ENCODE measurements at places on chromosomes 7 and 10.

GRCh38 chr7:2860627-2861133 lies 16.6 kb upstream of the GNA12 start:
- DNase-seq, result no peak

- no peak for DNase-seq
Observed at GRCh38 chr7:42254217-42254616, 17.2 kb upstream of the GLI3 start.

DNA sequence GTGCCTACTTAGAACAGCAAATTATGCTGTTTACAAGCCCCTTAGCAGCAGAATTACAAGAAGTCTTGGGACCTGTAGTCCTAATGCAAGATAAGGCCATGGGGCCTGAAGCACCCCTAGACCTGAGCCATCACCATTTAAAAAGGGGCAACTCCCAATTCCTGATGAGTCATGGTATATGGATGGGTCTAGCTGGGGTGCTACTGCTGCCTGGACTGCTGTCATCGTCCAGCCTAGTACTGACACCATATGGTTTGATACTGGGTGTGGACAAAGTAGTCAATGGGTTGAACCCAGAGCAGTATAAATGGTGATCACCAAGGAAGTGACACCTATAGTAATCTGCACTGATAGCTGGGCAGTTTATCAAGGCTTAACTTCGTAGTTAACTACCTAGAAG lies 450.0 kb downstream of the IPMK start:
- DNase-seq, result no peak

DNA sequence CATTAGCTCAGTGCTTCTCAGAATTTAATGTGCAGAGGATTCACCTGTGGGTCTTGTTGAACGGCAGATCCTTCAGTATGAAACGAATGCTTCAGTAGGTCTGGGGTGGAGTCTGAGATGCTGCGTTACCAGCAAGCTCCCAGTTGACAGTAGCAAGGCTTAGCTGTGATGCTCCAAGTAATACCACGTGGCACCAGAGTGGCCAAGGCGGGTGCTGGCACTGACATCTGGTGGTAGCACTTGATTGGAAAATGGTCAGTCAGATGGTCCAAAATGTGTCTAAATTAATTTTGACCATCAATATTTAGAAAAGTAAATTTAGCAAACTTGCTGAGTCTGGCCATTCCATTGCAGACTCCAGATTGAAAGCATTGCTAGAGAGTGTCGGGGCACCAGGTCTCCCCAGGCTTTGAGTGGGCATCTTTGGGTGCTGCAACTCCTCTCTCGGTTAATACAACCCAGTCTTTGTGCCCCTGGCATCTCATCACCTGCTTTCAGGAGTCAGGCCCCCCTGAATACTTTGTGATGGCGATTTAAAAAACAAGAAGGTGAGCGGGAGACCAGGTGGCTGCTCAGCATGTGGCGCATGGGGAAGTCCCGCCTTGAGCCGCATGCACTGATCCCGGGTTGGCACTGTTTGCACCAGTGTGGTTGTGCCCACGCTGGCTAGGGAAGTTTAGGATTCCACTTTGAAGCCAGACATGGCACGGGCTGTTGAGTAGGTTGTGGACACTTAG lies 130.1 kb downstream of the NT5C2 start:
- DNase-seq, result no peak

- DNase-seq, result no peak
Observed at GRCh38 chr10:11057994-11058393, 40.3 kb downstream of the CELF2 start.

- DNase-seq, result no peak
Observed at GRCh38 chr10:2980116-2980515, 87.2 kb upstream of the PFKP start.

GRCh38 chr7:157516911-157517781 lies 180.3 kb downstream of the DNAJB6 start:
- no peak for DNase-seq

- no peak for DNase-seq
Observed at GRCh38 chr10:90988802-90989201, 67.9 kb upstream of the ANKRD1 start.

DNA sequence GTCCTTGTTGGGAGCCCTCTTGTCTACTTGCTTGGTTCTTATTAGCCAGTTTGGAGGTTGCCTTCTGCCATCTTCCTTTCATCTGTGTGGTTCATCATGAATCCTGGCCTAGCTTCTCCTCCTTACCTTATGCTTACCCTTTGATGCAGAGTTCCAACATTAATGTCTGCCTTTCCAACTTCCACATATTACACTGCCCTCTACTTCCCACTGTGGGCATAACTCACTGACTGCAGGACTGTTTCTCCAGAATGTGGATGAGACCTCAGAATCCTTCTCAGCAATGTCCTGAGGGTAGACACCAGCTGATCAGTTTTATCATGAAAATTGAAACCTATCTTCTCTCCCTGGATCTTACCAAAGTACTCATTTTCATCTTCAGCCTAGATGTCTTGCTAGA lies 491.0 kb downstream of the LRMDA start:
- DNase-seq, result no peak

- DNase-seq, result no peak
Observed at GRCh38 chr7:42189535-42189934, 47.5 kb downstream of the GLI3 start.

GRCh38 chr7:32221736-32222135 lies 151.5 kb upstream of the PDE1C start:
- no peak for DNase-seq

- no peak for DNase-seq
Observed at GRCh38 chr7:155356323-155357105, 58.8 kb downstream of the INSIG1 start.

- DNase-seq, result no peak
Observed at GRCh38 chr7:149729983-149730801, 43.2 kb downstream of the ZNF467 start.

- DNase-seq, result no peak
Observed at GRCh38 chr10:6068422-6068821, 6.3 kb upstream of the IL2RA start.

DNA sequence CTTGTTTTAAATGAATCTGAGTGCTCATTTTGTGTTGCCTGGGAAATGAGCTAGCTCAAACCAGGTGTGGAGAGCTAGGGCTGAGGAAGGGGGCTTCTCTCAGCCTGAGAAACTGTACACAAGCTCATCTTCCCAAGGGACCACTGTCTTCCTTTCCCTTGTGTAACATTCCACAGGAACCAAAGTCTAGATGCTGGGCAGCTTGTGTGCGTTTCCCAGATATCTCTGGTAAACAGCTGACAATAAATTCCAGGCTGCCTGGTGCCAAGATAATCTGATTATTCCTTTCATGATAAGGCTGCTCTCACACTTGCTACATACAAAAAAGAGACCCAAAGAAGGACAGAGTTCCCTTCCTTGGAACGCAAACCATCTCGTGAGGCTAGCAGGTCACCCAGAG lies 33.1 kb upstream of the MKLN1 start:
- no peak for DNase-seq

DNA sequence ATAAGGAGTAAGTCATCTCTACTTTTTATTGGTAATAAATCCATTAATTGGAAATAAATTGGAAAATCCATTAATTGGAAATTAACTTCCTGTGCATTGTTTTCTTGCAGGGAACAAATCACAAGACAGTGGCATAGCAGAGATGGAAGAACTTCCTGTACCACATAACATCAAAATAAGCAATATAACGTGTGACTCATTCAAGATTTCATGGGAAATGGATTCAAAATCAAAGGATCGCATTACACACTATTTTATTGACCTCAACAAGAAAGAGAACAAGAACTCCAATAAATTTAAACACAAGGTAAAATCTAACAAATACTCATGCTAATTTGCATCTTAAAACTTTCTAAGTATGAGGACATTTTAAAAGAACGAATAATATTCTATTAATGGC lies 57.8 kb downstream of the PHYHIPL start:
- DNase-seq, result no peak

DNA sequence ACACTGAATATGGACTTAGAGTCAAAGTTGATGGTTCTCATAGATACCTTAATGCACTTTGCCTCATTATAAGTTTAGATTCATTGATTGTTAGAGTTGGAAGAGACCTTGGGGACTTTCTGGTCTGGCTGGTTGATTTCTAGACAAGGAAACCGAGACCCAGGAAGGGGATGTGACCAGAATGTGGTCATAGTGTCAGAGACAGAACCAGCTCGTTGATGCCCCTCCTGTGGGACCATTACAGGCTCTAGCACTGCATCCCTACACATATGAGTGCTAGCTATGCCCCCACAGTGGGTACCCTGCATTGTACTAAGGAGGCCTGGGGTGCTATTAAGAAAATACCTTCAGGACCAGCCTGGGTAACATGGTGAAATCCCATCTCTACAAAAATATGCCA lies 306.6 kb downstream of the CAMK1D start:
- DNase-seq, result no peak

DNA sequence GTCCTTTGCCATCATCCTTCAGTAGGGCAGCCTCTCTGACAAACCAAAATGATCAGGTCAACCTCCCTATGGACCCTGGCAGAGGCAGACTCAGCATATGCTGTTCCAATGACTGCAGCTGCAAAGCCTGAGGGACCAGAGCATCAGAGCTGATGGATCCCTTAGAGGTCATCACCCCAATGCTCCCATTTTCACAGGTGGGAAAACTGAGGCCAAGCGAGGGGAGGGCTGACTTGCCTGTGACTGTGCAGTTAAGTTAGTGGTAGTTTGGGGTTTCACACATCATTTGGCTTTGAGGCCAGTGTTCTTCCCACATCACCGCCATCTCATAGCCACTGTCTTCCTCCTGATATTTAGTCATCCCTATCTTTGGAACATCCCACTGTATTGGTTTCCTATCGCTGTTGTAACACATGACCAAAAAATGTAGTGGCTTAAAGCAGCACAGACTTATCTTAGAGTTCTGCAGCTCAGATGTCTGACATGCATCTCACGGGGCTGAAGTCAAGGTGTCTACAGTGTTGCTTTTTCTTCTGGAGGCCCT lies 69.3 kb upstream of the PDZD8 start:
- no peak for DNase-seq

DNA sequence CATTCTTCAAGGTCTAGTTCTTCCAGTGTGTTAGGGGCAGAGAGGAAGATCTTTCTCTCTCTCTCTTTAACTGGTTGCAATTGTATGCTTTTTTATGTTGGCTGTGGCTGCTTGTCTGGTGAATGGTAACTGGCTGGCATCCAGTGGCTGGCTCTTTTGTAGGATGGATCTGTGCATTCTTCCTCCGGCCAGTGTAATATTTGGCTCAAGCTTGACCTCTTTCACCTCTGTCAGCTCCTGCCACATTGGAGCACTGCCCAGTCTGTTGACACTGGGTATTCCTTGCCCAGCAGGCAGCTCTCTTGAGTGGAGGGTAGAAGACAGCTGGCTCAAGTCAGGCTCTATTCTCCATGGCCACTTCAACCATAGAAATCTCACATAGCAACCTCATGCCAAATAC lies 528.3 kb downstream of the PHTF2 start:
- DNase-seq, result no peak

DNA sequence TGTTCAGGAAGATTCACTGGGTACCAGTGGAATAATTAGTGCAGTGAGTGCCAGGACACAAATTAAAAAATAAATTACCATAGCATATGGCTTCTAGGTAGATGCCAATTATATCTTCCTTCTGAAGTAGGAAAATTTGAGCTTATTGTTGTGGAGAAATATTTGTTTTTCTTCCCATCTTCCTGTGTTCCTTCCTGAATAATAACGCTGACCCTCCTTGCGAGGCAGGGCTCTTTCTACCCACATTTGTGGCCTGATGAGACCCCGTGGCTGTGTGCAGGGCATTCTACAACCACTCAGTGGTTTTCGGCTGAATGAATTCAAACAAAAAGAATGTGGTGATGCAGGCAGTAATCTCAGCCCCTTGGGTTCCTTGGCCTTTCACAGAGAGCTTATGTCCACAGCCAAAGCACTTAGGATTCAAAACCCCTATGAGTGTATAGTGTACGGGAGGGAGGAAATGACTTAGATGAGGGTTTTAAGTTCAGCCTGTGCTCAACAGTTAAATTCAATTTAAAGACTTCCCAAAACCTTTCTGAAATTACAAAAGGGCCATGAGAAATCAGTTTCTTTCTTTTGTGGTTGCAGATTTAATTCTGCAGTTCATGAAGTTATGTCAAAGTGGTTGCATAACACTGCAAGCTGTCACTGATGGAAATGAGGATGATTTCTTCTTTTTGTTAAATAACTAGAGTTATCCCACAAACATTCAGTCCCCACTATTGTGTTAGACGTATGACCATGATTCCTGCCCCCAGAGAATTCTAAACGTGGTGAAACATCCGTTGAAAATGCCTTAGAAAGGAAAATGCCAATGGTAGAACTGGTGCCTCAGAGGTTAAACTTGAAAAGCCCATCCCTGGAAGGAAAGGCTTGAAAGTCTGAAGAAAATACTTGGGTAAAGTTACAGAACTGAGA lies 255.3 kb downstream of the FZD1 start:
- no peak for DNase-seq
